Islet precursor cell (in vitro differentiated cells): ENCODE measurements at places on chromosomes 13 and 19.
A peak's percentile ranks its signal among the peaks of the same experiment; 100 is the strongest.

DNA sequence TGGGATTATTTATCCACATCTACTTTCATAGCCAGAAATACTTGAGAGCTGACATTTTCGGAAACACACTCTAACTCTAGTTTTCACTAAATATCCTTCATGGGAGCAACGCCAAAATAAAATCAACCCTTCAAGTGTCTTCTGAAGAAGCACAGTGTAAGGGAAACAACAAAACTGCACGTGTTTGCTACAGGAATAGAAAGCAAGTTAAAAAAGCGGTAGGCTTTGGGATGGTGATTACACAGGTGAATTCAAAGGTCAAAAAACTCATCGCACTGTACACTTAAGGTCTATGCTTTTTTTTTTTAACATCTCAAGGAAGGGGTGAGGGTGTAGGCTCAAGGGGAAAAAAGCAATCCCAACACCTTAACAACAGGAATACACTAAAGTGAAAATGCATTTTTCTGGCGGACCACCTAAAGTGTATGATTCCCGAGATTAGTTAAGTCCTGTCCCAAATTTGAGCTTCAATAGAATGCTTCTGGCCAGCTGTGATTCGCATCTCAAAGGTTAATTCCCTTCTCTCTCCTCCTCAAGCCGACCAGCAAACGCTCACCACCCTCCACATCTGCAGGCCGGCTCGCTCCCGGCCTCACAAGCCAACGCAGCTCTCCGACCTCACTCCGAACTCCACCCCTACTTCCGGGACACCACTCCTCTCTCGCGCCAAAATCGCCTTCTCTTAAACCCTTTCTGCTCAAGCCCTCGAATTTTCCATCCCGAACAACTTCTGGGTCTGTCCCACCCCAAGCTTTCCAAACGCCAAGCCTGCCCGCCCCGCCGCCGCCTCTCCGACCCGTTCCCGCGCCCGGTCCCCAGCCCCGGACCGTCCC, 1.1 kb downstream of the ARGLU1 start:
- DNase-seq = peak; percentile 78

- no peak for DNase-seq
These were observed 209.6 kb downstream of the VWA8 start for GRCh38 chr13:41751277-41751676.

DNA sequence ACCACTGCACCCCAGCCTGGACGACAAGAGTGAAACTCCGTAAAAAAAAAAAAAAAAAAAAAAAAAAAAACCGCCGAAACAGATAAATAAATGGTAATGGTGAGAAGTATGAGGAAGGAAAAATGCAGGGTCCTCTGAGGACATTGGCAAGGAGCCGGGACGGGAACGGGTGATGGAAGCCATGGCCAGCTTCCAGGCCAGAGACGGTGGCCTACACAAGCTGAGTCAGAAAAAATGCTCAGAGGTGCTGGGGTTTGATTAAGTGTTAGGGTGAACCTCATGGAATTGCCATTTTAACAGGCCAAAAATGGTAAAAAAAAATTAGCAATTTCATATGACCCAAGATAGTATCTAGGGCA, 866 bp upstream of the ZSWIM4 start:
- DNase-seq = no peak

- DNase-seq = no peak
These were observed 66.1 kb upstream of the ABCC4 start for GRCh38 chr13:95367309-95367843.

- no peak for DNase-seq
These were observed 839 bp upstream of the CKAP2 start for GRCh38 chr13:52454459-52454819.

DNA sequence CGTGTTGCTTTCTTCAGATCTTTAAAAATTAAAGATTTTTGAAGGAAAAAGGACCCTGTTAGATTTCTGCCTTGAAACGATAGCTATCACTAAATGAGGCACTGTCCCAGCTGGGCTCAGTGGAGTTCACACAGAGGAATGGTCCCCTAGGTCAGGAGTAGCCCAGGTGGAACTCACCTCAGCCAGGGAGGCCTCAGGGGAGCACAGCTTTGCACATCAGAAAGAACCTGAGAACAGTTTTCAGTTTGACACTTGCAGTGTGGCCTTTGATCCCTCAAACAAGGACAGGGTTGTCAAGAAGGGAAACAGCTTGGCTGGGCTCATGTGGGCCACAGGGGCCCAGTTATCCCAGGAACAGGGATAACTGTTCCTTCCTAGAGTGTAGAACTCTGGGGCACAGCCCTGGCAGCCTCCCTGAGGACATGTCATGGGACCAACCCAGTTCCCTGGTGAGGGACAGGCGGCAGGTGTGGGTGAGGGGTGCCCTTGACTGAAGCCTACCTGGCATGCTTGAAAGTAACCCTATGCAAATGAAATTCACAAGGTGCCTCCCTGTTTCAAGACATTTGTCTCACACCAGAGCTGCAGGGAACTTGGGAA, 59.4 kb downstream of the CHST8 start:
- DNase-seq = no peak

DNA sequence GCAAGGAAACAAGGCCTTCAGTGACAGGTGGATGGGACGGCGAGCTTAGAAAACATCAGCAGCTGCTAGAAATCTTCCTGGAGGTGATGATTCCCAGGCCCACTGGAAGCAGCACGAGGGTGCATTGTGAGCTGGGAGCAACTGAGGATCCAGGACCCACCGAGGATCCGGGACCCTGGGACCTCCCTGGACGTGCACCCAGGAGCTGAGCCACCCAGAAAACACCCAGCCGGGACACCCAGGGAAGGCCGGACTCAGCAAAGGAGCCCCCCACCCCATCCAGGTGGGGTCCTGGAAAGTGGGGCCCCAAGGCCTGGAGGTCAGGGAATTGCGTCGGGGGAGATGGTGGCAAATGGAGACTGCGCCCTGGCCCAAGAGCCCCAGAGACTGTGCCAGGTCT, 22.3 kb upstream of the SPACA7 start:
- DNase-seq = peak; percentile 48

DNA sequence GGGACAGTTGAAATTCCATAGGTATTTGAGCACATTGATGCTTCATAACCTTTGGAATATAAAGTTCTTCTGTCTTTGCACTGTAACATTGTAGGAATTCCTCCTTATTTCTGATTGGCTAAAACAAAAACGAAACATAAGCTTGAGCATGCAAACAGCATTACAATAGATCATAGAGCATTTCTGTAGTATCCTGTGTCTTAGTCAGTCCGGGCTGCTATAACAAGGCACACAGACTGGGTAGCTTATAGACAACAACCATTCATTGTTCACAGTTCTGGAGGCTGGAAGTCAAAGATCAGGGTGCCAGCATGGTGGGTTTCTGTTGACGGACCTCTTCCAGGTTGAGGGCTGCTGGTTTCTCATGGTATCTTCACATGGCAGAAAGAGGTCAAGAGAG, 188.7 kb upstream of the SOX21 start:
- no peak for DNase-seq

DNA sequence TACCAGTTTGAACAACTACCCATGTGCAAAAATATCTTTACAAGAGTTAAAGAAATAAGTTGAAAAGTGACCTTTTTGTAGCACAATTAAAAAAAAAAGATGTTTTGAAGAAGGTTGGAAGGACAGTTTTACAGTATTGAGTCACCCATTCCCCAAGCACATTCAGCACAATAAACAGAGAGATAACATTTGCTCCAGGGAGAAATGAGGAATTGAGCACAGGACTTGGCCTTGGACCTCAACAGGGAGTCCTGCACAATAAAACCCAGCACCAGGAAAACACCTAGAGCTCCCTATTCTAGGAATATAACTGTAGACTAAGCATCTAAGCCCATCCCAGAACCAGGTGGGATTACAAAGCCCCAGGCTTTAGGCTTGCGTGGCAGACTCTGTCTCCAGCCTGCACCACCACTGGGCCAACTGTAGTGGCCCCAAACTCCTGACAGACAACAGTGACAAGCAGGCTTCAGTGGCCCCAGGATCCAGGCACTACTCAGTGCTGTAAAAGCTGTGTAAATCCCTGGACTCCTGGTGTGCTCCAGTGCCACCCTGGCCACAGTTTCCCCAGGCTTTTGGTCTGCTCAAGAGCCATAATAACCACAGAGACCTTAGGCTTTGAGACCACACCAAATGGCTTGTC, 857.2 kb downstream of the SLITRK1 start:
- peak; percentile 53 for DNase-seq

DNA sequence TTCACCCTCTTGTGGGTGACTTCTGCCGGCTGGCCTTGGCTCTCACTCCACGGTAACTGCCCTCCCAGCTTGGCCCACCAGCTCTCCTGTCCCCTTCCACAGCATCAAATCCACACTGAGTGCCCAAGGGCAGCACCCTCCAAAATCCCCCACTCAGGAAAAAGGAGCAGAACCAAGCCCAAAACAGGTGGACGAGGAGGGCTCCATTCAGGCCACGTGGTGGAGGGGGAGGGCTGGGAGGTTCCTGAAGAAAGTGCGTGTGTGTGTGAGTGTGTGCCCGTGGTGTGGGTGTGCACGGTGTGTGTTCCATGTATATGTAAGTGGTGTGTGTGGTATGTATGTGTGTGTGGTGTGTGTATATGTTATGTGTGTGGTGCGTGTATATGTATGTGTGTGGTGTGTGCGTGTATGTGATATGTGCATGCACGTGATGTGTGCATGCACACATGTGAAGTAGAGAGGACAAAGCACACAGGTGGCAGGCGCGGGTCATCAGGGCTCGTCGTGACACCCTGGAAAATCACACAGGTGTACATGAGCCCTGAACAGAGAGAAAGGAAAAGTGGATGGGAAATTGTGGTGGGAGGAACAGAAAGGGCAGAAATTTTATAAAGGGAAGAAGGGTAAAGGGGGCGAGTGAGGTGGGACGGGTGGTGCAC, 76.9 kb downstream of the COL4A1 start:
- no peak for DNase-seq

- DNase-seq = no peak
These were observed 628 bp upstream of the ZNF813 start for GRCh38 chr19:53466726-53467484.

DNA sequence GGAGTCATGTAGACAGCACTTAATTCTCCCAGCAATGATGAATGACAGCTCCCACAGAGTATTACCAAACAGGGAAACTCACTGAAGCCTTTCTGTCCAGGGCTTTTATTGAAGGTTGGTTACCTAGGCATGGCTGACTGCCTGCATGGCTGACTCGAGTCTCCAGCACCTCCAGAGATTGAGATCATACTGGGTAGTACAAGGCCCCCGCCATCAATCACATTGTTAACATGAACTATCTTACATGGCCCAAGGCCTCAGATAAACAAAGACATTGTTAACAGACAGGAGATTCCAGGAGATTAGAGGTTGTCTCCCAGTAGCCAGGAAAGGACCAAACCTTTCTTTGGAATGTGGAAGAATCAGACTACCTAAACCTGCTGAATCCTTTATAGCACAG, 128.3 kb upstream of the LSM14A start:
- DNase-seq = peak; percentile 63

GRCh38 chr13:74329962-74330361, 195.8 kb upstream of the KLF12 start:
- DNase-seq = no peak

- peak; percentile 36 for DNase-seq
These were observed 234.9 kb downstream of the TUBA3C start for GRCh38 chr13:18946738-18947137.

GRCh38 chr13:77786695-77787287, 89.3 kb downstream of the SLAIN1 start:
- DNase-seq = no peak

DNA sequence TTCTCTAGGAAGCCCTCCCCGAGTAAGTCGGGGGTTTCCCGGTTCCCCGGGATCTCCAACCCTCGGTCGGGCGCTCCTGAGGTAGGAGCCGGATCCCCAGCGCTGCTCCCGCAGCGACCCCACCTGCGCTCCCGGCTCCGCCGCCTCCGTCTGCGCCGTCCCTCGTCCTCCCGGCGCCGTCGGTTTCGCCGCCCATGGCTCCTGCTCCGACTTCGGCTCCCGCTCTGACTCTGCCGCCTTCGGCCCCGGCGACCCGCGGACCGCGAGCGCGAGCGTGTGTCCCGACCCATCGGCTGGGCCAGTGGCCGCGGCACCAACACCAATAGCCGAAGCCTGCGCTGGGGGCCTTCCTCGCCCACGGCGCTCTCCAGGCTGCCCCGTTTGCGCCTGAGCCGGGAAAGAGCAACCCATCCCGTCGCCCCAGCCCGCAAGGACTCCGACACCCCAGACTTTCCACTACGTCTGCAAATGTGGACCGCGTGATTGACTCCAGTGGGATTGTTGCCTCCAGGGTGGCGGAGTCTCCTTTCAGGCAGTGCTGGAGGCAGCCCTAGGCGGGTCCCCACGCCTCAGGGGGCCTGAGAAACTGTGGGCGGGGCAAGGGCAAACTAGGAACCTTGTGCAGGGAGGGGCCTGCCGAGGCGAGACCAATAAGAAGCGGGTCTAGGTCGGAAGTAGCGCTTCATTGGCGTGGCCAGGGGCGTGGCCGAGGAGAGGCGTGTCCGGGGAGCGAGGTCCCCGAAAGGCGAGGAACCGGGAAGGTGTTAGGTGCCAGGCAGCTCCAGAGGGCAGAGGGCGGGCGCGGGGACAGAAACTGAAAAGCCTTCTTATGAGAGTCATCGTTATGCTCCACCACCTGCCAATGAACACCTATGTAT, at the start of gene CACTIN:
Gene CACTIN (minus strand): TSS at position 318 of the 878 bp plus-strand sequence. CDS start 28 bp downstream, at position 290.
- peak; percentile 98 for DNase-seq

DNA sequence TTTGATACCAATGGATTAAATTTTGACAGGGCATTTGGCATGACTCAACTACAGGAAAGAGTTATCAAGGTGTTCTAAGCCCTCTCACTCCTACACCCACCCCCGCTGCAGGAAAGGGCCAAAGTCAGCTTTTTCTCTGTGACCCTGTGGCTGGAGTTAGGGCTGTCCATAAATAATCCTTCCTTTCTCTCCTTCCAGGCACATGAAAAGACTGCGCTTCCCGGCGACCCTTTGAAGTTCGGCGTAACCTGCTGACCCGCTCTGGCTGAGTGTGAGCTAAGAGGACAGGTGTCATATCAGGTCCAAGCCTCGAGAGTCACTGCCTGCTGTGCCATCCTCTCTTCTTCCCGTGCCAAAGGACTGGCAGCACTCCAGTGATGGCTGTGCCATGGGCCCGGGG, 25.6 kb downstream of the ZNF114 start:
- DNase-seq = no peak

- DNase-seq = peak; percentile 73
These were observed 13.2 kb upstream of the CREB3L3 start for GRCh38 chr19:4140237-4140711.

- DNase-seq = no peak
These were observed 198.1 kb downstream of the OXGR1 start for GRCh38 chr13:96796091-96796633.

GRCh38 chr13:46468570-46469463, 81.8 kb upstream of the RUBCNL start:
- no peak for DNase-seq

- DNase-seq = no peak
These were observed 64.0 kb upstream of the GSX1 start for GRCh38 chr13:27728271-27728670.
